Lower leg skin (tissue), 4 donors: ENCODE measurements at places on chromosomes 2 and 18. TPM values are rescaled to one million over a fixed set of nuclear protein-coding genes. Genes with fewer than 3 reads are reported as not detected.

The TEKT4 gene
- total RNA-seq = not detected

The SERPINB3 gene
- 19.2 TPM for total RNA-seq

The IL1R1 gene
- 45.8 TPM for total RNA-seq

The PTPRM gene
- total RNA-seq = 23.5 TPM

The PSMA8 gene
- total RNA-seq = not detected

The SCYGR4 gene
- total RNA-seq = not detected

The TRAK2 gene
- 12.4 TPM for total RNA-seq

The LYG2 gene
- 9.6 TPM for total RNA-seq

DNA sequence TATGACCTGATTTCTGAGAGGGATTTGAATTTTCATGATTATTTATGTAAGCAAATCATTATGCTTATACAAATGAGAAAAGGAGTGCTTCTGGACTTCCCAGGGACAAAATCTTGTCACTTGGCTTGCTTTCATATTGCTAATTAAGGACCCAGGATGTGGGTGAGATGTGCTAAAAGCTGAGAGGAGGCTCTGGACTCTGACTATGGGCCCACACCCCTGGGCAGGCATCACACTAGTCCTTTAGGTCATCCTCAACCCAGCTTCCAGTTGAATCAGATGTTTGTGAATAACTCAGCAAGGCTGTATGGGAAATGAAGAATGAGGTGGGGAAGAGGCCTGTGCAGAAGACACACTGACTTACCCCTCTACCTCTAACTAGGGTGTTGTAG, 11.9 kb downstream of the IL1B start:
- DNase-seq = no peak

DNA sequence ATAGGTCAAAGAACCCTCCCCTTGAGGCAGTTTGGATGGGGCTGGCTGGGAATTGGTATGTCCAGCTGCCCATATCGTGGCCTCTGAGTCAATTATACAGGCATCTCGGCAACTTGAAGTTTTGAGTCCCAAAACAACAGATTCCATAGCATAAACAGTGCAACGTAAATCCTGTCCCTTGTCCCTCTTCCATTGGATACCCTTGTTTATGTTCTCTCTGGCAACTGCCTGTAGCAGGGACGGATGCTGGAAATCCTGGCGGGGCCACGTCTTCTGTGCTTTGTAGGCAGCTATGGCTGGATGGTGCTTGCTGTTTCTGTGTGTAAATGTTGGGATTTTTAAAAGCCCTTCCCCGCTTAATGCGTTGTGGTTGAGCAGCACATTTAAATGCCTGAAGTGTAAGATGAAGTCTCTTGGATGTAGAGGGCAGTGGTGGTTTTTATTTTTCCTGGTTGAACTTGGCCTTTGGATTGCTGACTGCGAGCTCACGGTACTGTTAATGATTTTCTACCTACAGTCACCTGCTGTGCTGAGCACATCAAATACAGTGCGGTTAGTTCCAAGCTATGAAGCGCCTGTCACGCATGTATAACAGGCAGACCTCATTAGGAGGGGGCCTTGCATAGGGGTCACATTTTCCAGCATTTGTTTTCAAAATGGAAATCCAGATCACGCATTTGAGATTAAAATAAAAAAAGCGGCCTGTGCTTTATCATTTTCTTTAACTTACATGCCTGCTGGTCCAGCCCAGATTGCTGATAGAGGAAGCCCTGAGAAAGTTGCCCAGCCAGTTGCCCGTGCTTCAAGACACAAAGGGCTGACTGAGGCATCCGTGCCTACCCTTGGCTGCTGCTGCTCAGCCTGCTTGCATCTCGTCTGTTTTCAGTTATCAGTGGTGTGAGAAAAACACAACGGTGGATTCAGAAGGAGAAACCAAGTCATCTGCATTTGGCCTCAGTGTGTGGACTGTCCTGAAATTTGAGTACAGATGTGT, 84.7 kb downstream of the NEDD4L start:
- DNase-seq = no peak

- DNase-seq = no peak
These were observed 48.2 kb downstream of the COL4A4 start for GRCh38 chr2:227115761-227116160.

DNA sequence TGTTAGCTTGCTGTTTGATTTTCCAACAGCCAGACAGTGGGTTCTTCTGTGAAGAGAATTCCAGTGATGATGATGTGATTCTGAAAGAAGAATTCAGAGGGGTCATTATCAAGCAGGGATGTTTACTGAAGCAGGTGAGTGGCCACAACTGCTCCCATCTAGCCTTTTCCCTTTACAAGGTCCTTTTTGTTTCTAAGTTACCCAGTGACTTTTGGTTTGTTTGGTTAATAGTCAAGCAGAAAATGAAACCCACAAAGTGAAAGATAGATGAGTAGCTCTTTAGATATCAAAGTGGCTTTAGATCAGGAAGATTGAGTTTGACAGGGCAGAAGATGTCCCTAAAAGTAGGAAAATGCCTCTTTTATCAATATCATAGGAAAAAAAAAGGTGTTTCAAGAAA, 23.3 kb downstream of the PLEK start:
- DNase-seq = no peak

DNA sequence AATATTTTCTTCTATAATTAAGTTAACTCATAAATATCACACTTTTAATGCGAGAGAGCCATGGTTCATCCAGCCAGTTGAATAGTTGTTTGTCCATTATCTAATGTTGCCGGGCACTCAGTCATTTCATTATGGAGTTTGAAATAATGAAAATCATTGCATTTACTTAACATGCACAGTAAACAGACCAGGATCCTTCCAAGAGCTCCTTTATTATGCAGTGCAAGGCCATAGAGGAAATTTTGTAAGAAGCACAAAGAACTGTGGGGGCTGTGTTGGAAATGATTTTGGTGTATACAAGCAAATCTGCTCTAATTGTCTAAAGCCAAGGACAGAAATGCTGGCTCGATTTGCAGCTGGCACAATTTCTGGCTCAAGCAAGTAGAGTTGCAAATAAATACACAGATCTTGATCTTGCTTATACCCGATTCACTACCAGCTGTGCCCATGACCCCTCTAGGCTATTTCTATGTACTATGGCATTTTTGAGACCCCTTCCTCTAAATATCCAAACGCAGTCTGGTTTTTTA, 400.3 kb upstream of the HNRNPA3 start:
- no peak for DNase-seq

GRCh38 chr2:9984217-9984739, 32.8 kb downstream of the GRHL1 start:
- DNase-seq = no peak

GRCh38 chr2:25304826-25305596, 36.7 kb downstream of the DNMT3A start:
- no peak for DNase-seq

GRCh38 chr18:65659912-65660311, 90.9 kb upstream of the CDH7 start:
- no peak for DNase-seq

GRCh38 chr2:21740484-21740883, 616.7 kb downstream of the TDRD15 start:
- no peak for DNase-seq

GRCh38 chr2:219633276-219634065, 6.0 kb downstream of the SLC4A3 start:
- peak; percentile 83 for DNase-seq
